Fibroblast of skin of right biceps (primary cell): ENCODE measurements at places on chromosomes 6 and 20.

GRCh38 chr20:48287021-48287494 is 501.8 kb upstream of the SULF2 start:
- DNase-seq = no peak

DNA sequence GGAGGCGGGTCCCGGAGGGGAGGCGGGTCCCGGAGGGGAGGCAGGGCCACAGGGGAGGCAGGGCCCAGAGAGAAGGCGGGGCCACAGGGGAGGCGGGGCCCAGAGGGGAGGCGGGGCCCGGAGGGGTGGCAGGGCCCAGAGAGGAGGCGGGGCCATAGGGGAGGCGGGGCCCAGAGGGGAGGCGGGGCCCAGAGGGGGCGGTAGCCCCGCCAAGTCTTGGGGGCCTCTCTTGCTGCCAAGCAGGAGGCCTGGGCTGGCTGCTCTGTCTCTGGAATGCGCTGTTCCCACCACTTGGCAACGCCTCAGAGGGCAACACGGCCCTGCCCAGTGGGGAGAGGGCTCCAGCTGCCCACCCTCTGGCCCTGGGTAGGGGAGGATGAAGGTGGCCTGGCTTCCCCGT is 80.5 kb downstream of the YTHDF1 start:
- no peak for DNase-seq

- no peak for DNase-seq
Measured at GRCh38 chr20:4217349-4217841, 202.0 kb upstream of the RNF24 start.

DNA sequence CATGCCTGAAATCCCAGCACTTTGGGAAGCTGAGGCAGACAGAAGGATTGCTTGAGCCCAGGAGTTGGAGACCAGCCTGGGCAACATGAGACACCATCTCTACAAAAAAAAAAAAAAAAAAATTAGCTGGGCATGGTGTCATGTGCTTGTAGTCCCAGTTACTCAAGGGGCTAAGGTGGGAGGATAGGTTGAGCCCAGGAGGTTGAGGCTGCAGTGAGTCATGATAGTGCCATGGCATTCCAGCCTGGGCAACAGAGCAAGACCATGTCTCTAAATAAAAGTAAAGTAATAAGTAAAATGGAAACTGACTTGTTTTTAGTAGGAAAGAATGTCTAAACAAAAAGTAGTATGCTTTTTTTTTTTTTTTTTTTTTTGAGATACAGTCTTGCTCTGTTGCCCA is 240.7 kb downstream of the ARID1B start:
- DNase-seq = peak; percentile 15

DNA sequence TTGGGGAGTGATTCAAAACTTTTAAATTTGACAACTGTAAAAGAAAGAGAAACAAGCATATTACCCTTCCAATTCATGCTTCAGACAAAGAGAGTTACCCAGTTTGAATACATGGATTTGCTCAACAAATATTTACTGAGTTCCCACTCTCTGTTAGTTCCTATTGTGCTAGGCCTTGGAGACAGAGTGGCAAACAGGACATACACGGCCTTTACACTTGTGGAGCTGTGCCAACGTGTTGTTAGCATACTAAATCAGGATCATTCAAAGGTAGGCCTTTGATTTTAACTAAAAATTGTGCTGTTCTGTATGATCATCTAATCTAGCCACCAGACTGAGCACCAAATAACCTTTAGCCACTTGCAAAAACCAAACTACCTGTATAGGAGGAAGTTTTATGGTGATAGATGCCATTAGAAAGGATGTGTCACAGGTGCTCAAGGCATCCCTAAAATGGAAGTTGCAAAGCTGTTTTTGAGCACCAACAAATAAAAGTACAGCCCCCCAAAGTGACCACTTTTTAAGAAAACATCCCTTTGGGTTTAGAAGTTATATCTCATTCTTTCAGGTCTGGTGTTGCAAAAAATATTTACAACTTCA is 84.5 kb downstream of the CHD6 start:
- no peak for DNase-seq

GRCh38 chr6:36627801-36628246 is 33.7 kb downstream of the SRSF3 start:
- DNase-seq = peak; percentile 28

DNA sequence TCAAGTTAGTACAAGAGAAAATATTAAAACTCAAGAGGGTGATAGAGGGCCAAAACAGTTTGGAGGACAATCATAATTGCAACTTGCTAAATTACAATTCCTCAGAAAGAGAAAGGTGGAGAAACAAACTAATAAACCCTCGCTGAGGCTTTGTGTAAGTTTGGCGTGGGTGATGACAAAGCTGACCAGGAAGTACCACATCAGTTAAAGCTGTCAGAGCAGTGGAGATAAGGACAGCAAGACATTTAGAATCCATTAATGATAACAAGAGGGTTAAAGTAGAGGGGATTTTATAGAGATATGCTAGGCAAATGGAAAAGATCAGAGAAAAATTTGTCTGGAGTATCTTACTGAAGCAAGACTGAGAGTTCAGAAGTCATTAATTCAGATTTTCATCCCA is 334.4 kb downstream of the TFAP2B start:
- no peak for DNase-seq

GRCh38 chr20:49466114-49466912 is 16.2 kb downstream of the KCNB1 start:
- DNase-seq = no peak

GRCh38 chr6:53735896-53736295 is 58.9 kb upstream of the LRRC1 start:
- DNase-seq = no peak

DNA sequence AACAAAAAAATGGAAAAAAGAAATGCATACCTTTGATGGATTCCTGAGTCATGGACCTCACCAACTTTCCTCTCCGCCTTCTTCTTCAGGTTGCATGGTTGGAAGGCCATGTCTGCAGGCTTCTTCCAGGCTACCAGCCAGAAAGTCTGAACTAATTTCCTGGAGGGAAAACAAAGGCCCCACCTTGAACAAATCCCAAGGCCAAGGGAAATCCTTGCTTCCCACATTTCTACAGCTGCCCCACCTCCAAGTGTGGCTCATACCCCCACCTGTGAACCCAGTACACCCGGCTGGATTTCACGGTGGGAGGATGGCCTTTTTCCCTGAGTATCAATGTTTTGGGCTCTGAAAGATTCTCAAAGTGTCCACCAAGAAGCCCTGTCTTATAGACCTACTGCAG is 22.4 kb downstream of the IL17A start:
- no peak for DNase-seq

DNA sequence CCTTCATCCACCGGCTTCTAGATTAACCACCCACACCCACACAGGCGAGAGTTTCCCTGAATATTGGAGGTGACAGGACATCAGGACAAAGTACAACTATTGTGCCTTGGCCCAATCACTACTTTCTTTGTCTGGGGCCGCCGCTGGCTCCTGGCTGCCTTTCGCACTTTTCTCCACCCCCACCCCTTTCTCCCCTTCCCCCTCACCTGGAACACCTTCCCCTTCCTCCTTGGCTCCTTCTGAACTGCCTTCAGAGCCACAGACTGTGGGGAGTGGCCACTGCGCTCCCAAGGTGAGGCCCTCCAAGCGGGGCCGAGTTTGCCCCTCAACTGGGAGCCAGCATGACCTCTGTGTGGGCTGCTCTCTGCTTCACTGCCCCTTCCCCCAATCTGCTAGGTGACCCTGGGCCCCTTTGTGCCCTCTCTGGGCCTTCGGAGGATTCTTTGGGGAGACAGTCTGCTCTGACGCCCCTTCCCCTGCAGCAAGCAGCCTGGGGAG is 3.0 kb upstream of the VEGFA start:
- no peak for DNase-seq

- no peak for DNase-seq
Measured at GRCh38 chr6:110180228-110181008, at the start of gene CDC40. CDC40 (plus strand) TSS chr6:110180427; CDS start chr6:110180445, 18 bp downstream.

DNA sequence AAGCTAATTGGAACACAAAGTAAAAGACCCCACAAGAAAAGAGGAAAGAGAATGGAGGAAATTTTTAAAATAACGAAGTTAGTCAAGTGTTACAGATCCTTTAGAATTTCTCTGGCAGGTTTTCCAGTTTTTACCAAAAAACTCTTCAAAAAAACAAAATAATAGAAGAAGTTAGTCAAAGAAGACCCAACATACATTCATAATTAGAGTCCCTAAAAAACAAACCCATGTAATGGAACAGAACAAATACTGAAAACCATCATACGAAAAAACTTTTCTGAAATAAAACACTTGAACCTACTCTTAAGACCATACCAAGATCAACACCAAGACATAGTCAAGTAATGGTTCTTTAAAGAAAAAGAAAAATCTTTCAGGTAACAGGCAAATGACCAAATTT is 31.6 kb downstream of the RANBP9 start:
- no peak for DNase-seq

GRCh38 chr6:42103216-42103615 is 39.2 kb downstream of the C6orf132 start:
- no peak for DNase-seq

DNA sequence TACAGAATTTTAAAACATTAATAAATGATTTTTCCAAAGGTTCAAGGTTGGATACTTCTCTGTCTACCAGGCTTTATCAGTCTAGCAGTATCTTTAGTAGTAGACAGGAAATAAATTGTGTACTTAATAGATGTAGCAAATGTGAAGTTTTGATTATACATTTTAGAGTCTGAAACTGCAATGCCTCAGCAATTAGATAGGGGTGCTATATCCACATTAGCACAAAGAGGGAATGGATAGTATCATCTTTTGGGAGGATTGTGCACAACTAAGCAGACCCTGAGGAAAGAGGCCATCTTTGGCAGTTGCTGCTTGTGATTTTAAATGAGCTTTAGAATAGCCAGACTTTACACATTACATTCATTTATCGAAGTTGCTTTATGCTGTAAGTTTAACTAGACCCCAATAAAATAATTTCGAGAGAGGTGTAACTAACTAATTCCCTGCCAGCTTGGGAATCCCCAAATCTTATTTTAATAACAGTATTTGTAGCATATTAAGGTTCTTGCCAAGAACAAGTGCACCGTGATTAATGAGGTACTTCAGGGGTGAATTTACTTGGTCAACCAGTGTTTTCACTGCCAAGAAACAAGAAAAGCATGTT is 2.8 kb downstream of the KCNQ5 start:
- DNase-seq = no peak

- no peak for DNase-seq
Measured at GRCh38 chr6:10884245-10884972, 2.4 kb upstream of the SYCP2L start.
